ENCODE measurements at places on chromosomes 7 and 10. TPM values are rescaled to one million over a fixed set of nuclear protein-coding genes. Genes with fewer than 3 reads are reported as not detected.

DNA sequence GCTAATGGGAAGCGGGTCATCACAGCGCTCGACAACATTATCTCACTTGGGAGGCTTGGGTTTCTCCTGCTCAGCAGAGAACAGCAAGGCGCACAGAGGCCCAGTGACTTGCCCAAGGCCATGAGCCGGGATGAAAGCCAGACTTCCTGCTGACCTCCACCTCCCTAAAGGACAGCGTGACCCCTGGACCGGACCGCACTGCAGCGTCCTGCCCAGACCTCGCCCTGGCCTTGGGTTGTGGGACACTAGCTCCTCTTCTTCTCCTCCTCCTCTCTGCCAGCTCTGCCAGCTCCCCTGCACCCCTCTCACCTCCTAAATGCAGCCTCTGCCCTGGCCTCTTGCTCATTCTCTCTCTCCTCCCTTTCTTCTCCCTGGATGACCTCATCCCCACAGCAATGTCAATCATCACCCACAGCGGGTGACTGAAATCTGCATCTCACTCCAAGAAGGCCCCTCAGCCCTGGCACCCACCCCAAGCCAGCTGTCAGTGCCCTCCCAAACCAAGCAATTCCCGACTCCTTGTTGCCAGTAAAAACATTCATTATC, 19.4 kb downstream of the SPOCK2 start:
- no peak for DNase-seq

DNA sequence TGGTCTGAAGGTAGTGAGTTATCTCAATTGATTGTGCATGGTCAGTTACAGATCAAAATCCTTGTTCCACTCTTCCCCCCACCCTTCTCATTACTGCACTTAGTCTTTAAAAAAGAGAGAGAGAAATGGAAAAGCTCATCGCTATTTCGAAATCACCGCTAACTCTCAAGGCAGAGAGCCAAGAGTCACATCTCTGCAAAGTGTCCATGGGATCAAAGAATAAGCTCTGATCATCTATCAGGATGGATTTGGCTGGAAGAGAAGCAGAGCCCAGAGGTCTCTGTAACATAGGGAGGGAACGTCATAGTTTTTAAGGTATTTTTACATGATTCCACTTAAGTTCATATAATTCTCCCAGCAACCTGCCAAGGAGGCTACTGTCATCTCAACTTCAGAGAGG, 30.0 kb upstream of the MYH16 start:
- no peak for DNase-seq

- DNase-seq = peak; percentile 37
These were observed 21.6 kb downstream of the SFTPD start for GRCh38 chr10:79927111-79927828.

DNA sequence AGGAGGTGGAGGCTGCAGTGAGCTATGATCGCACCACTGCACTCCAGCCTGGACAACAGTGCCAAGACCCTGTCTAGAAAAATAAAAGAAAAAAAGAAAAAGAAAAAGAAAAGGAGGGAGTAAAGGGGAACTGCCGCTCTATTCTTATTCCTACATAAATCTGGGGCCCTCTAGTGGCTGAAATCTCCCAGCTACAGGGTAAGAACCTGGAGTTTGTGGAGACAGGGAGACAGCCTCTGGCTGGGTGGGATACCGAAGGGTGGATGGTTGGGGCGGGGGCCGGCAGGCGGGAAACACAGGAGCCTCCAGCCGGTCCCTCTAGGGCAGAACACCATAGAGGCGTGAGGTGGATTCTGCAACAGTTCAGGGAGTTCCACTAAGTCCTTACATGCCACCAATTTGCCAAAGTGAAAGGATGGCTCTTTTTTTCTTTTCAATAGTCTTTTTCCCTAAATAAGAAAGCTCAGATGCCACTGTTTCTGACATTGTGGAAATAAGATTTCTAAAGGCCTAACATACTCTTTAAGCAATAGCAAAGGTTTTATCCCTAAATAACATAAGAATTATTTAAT, 117.3 kb downstream of the SVIL start:
- DNase-seq = no peak

DNA sequence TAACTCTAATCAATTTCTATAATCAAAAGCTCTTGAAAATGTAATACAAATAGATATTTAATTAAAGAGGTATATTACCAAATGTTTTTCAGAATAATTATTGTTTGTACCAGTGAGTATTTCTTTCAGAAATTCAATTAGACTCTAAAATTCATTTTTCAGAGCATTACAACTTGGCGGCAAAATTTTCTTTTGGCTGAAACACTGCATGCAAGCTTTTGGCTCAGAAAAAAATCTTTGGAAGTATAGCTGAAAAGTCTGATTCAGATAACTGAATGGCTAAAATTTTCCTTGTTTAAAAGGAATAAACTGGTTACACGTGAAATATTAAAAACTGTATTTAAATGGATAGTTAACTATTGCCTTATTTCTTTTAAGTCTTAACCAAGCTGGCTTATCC, 202.6 kb upstream of the KAT6B start:
- no peak for DNase-seq

- peak; percentile 50 for DNase-seq
These were observed 3.4 kb downstream of the TACR2 start for GRCh38 chr10:69413221-69413865.

GRCh38 chr10:130141460-130141859, 5.3 kb downstream of the GLRX3 start:
- DNase-seq = no peak

GRCh38 chr10:48491392-48492139, 113.3 kb downstream of the ARHGAP22 start:
- DNase-seq = no peak

DNA sequence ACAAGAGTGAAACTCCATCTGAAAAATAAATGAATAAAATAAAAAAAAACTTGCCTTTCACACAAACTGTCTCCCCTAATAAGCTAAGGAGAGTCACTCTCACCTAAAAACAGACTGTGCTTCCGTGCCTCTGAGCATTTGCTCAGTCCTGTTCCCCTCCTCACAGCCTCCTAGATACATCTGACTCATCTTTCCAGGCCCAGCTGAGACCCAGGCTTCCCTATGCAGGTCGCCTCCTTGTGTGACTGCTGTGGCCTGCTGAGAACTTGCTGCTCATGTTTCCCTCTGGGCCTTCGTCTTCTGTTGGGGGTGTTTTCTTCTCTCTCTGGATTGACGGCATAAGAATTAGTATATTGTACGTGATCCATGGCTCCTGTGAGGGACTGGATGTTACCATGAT, 777.7 kb downstream of the LRMDA start:
- no peak for DNase-seq

- DNase-seq = no peak
These were observed 45.3 kb downstream of the CYP17A1 start for GRCh38 chr10:102791754-102792395.

- no peak for DNase-seq
These were observed 238.9 kb downstream of the CACNA2D1 start for GRCh38 chr7:82204694-82205093.

- DNase-seq = no peak
These were observed 19.6 kb upstream of the ANLN start for GRCh38 chr7:36370046-36370445.

DNA sequence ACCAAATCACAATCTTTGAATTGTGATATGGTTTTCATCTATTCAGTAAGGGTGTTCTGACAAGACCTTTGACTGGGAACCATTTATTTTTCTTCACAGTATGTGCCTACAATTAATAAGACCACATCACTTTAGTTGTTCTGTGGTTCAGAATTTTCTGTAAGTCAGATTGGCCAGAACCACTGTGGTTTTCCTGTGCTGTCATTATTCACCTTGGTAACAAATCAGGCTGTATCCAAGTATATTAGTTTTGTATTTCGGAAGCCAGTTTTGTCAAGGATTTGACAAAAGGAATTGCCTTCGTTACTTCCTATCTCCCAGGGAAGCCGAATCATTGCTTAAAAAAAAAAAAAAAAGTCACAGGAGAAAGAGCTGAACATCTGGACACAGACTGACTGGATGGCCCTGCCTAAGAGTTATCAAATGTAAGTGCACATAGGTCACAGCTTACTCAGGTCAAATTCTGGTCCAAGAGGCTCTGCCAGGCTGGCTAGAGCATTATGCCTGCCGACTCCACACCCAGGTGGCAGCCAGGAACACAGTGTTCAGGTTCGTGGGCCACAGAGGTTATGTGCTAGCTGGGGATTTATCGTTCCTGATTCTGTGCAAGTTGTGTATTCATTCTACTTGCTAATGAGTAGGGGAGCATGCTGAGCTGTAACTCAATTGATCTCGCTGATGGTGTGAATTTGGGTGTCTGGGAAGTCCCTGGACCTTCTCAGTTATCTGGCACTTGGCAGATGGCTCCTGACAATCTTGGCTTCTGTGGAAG, 175.3 kb downstream of the JAZF1 start:
- DNase-seq = no peak

DNA sequence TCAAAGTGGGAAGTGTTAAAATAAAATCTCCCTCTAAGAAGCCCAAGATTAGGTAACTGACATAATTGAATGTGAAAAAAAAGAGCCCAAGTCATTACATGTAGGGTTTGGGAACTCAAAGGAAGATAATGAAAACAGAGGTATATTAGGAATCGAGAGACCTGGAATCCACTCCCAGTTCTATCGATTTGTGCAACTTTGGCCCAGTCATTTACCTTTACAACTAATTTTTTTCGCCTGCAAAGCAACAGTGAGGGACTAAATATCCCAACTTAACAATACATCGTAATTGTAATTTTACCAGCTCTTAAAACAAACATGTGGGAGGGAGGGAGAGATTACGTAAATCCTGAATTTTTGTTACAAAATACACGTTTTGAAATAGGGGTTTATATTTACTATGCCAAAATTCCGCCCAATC, 1.4 kb downstream of the MINDY3 start:
- DNase-seq = no peak

DNA sequence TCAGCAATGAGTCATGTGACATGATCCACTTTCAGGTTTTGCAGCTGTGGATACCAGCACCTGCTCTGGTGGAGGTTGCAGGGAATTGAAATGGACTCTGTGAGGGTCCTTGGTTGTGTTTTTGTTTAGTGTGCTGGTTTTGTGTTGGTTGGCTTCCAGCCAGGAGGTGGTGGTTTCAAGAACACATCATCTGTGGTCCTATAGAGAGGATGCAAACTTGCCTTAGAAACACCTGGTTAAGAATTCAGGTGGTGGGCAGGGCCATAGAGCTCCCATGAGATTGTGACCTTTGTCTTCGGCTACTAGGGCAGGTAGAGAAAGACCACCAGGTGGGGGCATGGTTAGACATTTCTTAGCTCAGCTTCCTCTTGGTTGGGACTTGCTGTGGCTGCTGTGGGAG, 59.2 kb upstream of the CYP2C9 start:
- no peak for DNase-seq

DNA sequence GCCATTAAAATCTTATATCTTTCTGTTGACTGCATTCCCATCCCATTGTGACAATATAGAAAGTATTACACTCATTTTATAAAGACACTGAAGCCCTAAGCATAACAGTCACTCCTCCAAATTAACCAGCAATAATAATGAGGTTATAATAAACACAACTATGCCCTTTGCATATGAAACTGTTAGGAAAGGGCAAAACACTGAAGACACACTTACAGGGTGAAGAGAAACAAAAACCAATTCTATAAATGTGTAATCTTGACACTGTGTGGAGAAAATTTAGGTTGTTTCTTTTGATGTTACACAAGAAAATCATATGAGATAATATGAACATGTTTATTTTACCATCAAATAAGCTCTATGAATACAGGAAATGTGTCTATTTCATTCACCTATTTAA, 14.0 kb upstream of the GPR37 start:
- DNase-seq = no peak

GRCh38 chr7:69526570-69526969, 71.7 kb upstream of the AUTS2 start:
- no peak for DNase-seq

GRCh38 chr10:72340510-72341261, 14.0 kb downstream of the DNAJB12 start:
- DNase-seq = peak; percentile 79

GRCh38 chr10:69405221-69405620, 11.5 kb downstream of the TACR2 start:
- no peak for DNase-seq

GRCh38 chr10:97726636-97727178, 10.2 kb upstream of the ZFYVE27 start:
- DNase-seq = no peak

DNA sequence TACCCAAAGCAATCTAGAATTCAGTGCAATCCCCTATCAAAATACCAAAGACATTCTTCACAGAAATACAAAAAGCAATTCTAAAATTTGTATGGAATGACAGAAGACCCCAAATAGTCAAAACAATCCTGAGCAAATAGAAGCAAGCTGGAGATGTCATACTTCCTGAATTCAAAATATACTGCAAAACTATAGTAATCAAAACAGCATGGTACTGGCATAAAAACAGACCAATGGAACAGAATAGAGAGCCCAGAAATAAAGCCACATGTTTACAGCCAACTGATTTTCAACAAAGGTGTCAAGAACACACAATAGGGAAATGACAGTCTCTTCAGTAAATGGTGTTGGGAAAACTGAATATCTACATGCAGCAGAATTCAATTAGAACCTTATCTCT, 124.1 kb upstream of the AGK start:
- no peak for DNase-seq

GRCh38 chr7:35754741-35755140, 46.1 kb upstream of the SEPTIN7 start:
- no peak for DNase-seq

GRCh38 chr10:99236627-99237309, 1.1 kb upstream of the HPSE2 start:
- no peak for DNase-seq

DNA sequence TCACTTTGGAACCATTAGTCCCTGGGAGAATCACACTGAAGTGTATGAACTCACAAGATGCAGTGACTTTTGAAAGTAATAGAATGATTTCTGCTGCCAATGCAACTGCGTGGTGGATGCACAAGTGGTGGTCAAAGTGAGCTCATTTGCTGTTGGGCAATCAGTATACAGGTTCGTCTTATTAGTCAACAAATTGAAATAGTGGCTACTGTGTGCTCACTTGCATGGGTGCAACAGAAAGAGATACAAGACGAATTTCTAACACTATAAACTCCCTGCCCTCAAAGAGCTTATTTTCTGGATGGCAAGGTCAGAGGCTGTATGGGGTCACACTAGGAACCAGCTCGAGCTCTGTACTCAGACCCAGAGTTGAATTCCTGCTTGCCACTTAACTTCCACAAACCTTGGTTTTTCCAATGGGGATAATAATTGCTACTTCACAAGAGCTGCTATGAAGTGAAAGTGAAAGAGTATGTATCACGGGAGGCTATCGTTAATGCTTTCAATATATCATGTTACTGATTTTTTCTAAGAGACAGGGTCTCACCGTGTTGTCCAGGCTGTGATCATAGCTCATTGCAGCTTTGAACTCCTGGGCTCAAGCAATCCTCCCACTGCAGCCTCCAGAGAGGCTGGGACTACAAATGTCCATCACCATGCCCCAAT, 8.3 kb upstream of the BCL7B start:
- DNase-seq = no peak

Gene CPN1
- total RNA-seq = 119 TPM

Gene SLC26A4
- 0.19 TPM for total RNA-seq

Gene NUP42
- total RNA-seq = 24.4 TPM

Gene SLC26A5
- total RNA-seq = 0.09 TPM

Gene LBX1
- total RNA-seq = not detected

Measured in liver (tissue), 10 donors.